ENCODE measurements at places on chromosomes 4 and X.

DNA sequence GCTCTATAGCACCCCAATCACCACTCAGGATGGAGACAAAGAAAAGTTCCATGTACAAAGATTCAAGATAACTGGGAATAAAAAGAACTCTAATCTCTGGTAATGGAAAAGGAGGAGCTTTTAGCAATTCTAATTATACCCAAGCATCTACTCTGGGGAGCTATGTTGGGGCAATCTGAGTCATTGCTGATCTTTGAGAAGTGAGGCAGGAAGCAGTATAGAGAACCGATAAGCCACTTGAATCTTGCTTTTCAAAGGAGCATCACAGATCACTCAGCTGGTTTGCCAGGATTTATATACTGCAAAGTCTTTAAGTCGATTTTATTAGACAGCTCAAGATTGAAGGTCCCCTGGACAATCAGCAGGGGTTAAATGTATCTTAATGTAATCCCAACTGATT lies 220.0 kb downstream of the ENOX2 start:
- no peak for DNase-seq

- no peak for DNase-seq
Observed at GRCh38 chr4:154738426-154738825, 5.4 kb upstream of the LRAT start.

DNA sequence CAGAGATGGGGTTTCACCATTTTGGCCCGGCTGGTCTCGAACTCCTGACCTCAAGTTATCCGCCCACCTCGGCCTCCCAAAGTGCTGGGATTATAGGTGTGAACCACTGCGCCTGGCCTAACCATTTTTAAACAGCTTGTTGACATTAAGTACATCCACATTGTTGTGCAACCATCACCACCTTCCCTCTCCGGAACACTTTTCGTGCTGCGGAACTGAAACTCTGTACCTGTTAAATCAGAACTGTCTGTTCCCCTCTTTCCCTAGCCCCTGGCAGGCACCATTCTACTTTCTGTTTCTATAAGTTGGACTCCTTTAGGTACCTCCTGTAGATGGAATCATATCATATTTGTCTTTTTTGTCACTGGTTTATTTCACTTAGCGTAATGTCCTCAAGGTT lies 9.5 kb downstream of the FHDC1 start:
- no peak for DNase-seq

DNA sequence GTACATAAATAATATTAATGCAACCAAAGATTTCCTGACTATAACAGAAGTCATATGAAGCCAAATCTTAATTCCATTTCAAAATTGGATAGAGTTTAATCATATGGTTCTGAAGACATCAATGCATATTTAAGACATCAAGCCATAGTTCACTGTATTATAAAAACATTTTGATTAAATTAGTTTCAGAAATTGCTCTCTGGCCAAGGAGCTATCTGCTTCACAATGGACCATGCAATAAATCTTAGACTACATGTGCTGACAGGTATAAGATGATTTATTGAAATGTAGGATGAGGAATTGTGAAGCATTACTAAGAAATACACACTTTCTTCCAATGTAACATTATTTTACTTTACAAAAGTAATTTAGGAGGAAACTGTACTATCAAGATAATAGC lies 81.6 kb downstream of the MID1 start:
- DNase-seq: no peak

DNA sequence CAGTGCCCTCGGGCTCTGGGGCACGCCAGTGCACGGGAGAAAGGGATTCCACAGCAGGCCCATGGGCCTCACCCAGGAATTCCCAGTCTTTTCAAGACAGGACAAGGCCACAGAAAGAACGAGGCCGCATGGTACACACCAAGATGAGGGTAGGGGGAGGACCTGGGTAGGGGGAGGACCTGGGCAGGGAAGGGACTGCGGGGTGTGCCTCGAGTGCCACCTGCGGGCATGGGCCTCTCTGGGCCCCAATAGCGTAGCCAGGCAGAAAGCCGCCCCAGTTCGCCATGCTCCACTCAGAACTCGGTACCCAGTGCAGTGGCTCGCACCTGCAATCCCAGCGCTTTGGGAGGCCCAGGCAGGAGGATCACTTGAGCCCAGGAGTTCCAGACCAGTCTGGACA lies 14.0 kb upstream of the DUSP9 start:
- no peak for DNase-seq

GRCh38 chr4:4575284-4576211 lies 33.7 kb upstream of the STX18 start:
- DNase-seq: peak; percentile 71

DNA sequence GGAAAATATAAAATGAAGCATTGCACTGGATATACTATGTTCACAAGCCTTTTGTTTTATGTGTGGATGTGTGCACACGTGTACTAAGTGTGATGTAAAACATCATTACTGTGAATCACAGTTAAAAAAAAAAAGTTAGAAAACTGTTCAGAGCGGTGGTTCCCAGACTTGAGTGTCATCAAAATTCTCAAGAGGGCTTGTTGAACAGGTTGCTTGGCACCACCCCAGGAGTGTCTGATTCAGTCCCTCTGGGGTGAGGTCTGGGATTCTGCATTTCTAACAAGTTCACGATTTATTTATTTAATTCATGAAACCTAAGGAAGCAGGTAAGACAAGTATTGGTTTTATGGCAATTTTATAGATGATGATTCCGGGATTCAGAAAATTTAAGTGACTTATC lies 1.8 kb downstream of the CENPU start:
- no peak for DNase-seq

GRCh38 chr4:158134222-158134621 lies 38.6 kb downstream of the GASK1B start:
- DNase-seq: no peak

GRCh38 chrX:72003811-72004750 lies 93.4 kb downstream of the NHSL2 start:
- DNase-seq: no peak

- DNase-seq: no peak
Observed at GRCh38 chrX:37785569-37785968, 5.7 kb downstream of the CYBB start.

All from CD4-positive, alpha-beta T cell treated with Interleukin-17A for 1 hour (primary cell).